RPMI7951 (cell line): ENCODE measurements at places on chromosomes 3 and 15. TPM values are rescaled to one million over a fixed set of nuclear protein-coding genes. Genes with fewer than 3 reads are reported as not detected.

DNA sequence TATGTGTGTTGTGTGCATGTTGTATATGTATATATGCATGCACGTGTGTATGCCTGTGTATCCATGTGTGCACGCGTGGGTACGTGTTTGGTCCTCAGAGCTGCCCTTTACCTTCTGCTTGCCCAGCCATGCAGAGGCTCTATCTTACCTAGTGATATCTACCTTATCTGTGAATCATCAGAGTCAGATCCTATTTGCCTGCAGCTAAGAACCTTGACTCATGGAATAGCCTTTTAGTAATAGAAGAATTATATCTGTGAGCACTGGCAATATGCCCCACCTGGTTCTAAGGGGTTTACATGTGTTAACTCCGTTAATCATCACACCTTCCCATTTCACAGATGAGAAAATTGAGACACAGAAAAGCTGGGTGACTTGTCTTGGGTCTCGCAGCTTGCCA, 11.0 kb downstream of the PGPEP1L start:
- DNase-seq: no peak

GRCh38 chr3:157104928-157105652, 54.9 kb downstream of the CCNL1 start:
- no peak for DNase-seq

- DNase-seq: peak; percentile 76
These were observed 102.7 kb upstream of the CHD2 start for GRCh38 chr15:92797168-92798052.

DNA sequence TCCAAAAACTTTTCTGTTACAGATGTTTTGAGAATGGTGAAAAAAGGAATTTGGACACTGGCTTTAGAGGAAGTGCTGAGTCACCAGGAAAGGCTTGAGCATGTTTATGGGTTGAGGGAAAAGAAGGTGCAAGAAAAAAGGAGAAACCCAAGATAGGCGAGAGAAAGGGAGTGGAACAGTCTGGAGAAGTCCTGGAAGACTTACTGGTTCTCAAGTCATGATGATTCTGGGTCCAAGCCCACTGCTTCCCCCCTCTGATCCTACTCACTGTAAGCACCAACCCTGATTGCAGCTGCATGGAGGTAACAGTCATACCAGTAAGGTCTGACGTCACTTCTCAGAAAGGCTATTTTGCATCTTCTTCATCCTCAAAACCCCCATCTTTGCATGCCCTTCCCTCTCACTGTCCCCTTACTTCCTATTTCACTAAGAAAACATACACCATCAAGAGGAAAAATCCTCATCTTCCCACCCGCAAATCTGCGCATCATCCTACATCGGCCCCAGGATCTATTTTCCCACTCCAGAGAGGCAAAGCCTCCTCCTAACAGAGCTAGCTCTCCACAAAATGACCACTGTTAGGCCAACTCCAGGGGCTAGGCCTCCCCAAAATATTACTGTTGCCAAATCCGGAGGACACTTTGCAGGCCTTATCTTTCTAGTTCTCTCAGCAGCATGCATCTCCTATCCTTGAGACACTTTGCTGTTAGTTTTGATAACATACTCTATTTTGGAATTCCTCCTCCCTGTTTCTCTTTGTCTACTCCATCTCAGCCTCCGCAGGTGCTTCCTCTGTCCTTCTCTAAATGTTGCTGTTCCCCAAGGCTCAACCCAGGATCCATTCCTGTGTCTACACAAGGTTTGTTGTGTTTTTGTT, 3.2 kb upstream of the ATP13A3 start:
- peak; percentile 52 for DNase-seq

DNA sequence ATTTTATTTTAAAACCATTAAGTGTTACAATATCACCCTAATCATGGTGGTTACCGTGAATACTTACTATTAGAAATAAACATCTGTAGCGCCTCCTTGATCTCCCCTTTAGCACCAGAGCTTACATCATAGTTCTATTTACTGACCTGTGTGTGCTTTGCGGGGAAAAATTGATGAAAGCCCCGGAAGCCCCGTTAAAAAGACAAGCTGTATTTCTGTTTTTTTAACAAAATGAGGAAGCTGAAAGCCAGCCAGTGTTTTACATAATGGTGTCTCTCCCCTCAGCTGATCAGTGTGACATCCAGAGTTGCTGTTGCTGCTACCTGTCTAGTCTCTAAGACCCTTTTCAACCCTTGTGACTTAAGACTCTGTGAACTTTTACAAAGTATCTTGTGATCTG, 100.8 kb downstream of the OPA1 start:
- no peak for DNase-seq

GRCh38 chr15:74891469-74891868, 1.6 kb downstream of the MPI start:
- no peak for DNase-seq

DNA sequence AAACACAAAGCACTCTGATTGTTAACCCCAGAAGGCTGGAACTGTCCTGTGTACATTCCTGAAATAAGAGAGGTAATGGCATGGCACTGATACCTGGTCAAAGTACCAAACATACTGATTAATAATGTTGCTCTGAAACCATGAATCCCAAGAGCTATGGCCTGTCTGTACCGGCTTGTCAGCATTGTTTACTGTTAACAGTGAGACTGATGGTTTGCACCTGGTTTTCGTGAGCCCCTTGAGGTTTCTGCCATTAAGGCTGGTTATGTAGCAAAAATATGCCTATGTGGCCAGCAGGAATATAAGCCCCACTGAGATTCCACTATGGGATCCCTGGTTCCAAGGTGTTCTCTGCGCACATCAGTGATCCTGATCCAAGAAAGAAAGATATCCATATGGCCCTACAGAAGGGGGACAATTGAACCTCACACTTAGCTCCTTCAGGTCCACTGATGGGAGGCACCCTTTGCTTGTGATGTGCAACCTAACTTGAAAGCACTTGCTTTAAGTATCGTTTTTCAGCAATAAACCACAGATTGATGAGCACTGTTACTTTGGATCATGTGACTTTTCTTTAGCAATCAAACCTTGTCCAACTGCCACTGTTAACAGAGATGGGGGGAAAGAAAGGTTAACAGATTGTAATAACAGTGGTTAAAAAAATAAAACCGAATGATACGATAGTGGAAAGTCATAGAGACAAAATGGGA, 65.2 kb downstream of the TBL1XR1 start:
- no peak for DNase-seq

- DNase-seq: no peak
These were observed 6.2 kb downstream of the ESYT3 start for GRCh38 chr3:138440596-138440995.

GRCh38 chr3:186790261-186790981, 7.0 kb downstream of the EIF4A2 start:
- DNase-seq: peak; percentile 57

DNA sequence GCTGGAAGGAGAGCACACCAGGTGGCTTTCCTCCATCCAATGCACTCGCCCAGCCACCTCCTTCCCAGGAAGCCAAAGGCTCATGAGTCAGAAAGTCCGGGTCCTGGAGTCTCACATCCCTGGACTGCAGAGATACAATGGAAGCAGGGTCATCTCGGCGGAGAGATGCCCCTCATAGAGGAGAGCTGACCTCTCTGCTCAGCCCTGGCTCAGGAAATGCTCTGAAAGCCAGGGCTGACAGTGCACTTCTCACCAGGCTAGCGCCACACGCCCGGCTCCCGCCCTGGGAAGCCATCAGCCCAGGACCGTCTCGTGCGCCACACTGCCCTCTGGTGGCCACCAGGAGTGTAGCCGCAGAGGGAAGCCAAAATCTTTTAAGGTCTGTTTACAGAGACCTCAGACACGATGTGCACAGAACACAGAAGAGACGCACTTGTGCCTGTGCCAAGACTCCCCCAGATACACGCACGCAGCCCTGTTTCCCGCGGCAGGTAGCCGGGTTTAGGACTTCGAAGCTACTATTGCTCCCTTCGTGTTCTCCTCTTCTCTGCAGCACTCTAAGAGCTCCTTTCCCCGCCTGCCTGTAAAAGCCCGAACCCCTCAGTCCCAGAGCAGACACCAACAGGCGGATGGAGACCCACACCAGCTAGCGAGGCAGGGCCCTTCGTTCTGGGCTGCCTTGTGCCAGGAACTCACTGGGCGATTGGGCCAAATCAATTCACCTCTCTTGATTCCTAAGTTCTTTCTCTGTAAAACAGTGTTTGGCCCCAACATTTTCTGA, 9.7 kb downstream of the NTRK3 start:
- DNase-seq: peak; percentile 71

DNA sequence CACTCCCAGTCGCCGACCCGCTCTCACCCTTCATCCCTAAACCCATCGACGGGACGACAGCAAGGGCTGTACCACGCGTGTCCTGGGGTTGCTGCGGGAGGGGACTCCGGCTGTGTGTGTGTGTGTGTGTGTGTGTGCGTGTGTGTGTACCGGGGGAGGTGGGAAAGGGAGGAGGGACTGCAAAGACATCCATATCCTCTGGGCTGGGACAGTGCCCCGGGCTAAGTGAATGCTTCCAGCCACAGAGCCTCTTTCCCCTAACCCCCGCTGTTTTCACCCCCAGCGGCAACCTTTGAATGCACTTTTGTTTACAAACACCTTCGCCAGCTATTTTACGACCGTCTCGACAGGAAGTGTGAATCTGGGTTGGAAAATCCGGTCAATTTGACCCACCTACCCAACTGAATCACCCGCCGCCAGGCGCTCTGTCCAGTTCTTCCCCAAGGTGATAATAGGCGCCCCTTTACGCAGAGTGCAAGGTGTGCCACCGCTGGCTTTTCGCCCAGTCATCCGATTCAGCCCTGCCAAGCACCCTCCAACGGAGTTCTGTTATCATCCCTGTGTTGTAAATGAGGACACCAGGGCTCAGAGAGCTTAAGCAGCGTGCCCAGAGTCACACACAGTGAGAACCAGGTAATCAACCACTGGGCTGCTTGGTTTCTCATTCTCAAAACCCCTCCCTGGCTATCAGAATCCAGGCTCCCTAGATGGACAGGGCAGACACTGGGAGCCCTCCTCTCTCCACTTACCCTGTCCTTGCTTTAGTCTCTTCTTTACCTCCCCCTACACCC, 739 bp upstream of the AMOTL2 start:
- peak; percentile 56 for DNase-seq

DNA sequence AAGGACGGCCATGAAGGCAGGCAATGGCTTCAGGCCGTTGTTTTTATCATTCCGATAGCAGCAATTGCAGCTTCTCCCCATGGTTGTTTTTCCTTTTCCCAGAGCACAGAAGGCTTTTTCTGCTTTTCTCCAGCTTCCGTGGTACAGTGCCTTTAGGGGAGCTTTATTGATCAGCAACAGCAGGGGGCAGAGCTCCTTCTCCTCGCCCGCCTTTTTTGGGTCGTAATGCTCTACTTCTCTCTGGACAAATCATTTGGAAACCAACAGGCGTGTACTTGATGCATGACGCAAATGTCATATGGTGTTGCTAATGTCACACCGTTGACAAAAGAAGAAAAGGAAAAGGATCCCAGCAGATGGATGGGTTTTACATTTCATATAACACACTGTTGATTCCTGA, 79.7 kb upstream of the SNRK start:
- DNase-seq: no peak

- no peak for DNase-seq
These were observed 625.6 kb upstream of the SGO1 start for GRCh38 chr3:20811631-20812030.

GRCh38 chr3:108134555-108134880, 43.7 kb upstream of the CD47 start:
- no peak for DNase-seq

DNA sequence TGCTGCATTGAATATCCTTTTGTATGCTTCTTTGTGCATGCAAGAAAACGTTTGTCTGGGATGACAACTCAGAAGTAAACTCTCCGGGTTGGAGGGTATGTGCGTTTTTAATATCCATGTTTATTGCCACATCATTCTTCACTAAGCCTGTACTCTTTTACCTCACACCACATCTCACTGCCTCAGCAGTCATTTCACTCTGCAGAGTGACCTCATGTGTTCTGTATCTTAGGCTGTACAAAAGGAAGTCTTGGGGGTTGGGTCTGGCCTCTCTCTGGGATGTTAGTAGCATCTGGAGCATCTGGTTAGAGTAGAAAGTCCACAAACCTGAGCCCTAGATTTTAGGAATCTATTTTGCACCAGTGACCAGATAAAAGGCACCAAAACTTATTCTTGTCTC, 16.1 kb downstream of the CACNA1D start:
- no peak for DNase-seq

The CLEC3B gene
- 1.7 and 2.4 TPM in 2 replicates for total RNA-seq

The MUC13 gene
- total RNA-seq: not detected in 2 replicates

The IGDCC3 gene
- not detected in 2 replicates for total RNA-seq

The PIERCE2 gene
- total RNA-seq: 9.9 and 11.8 TPM in 2 replicates

The PTH1R gene
- not detected in 2 replicates for total RNA-seq

The TM6SF1 gene
- 0.10 TPM in 1 of 2 replicates, not detected in the other for total RNA-seq

The DUOXA2 gene
- not detected in 2 replicates for total RNA-seq

The RBMS3 gene
- 12.6 and 22.8 TPM in 2 replicates for total RNA-seq
